ENCODE measurements at places on chromosomes 11 and 22.

GRCh38 chr11:62116451-62116850 is 7.4 kb upstream of the INCENP start:
- no peak for DNase-seq

- no peak for DNase-seq
These were observed 42.0 kb downstream of the MS4A2 start for GRCh38 chr11:60130496-60130895.

GRCh38 chr11:130223291-130223971 is 63.8 kb downstream of the ST14 start:
- no peak for DNase-seq

DNA sequence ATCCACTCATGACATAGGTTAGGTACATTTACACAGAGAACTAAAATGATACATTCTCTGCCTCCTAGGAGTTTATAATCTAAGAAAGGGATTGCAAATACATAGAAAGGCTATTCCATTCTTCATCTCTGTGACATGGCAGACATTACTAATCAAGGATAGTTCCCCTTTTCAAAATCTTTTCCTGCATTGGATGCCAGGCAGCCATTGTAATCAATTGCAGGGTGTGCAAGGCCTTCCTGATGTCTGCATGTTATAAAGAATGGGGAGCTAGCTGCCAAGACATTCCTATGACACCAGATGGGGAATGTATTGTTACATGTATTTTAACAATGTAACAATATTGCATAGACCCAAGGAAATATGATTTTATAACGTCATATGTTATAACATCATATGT is 82.0 kb downstream of the KIRREL3 start:
- DNase-seq = no peak

DNA sequence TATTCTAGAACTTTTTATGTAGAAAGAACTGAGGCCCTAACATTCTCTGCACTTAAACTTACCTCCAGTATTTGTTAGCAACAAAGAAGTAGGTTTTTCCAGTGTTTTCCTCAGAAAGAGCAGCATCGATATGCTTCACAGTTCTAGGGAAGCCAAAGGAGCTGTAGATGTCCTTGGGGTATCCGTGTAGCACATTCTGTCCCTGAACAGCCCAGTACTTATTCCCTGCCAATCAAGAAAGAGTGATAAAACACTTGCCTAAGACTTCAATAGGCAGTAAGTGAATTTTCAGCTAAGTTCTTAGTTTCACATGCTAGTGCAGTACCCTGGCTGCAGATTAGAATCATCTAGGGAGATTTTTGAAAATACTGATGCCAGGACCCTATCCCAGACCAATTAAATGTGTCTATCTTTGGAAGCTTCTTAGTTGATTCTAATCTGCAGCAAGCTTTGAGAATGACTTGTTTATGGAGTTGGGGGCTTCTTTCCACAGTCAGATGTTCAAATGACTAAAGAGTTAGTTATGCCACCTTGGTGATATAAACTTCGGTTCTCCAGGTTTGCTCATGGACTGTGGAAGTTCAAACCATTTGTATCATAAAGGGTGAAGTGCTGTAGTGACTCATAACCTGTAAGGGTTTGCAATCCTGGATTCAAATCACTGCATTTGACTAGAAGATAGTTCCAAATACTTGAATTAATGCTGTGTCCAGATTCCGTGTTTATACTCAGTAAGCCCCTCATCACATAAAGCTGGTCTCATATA is 6.5 kb downstream of the MMP1 start:
- DNase-seq = no peak

GRCh38 chr11:122202161-122202950 is 86.3 kb upstream of the BLID start:
- no peak for DNase-seq

- DNase-seq = no peak
These were observed 17.4 kb downstream of the RIBC2 start for GRCh38 chr22:45430871-45431270.

DNA sequence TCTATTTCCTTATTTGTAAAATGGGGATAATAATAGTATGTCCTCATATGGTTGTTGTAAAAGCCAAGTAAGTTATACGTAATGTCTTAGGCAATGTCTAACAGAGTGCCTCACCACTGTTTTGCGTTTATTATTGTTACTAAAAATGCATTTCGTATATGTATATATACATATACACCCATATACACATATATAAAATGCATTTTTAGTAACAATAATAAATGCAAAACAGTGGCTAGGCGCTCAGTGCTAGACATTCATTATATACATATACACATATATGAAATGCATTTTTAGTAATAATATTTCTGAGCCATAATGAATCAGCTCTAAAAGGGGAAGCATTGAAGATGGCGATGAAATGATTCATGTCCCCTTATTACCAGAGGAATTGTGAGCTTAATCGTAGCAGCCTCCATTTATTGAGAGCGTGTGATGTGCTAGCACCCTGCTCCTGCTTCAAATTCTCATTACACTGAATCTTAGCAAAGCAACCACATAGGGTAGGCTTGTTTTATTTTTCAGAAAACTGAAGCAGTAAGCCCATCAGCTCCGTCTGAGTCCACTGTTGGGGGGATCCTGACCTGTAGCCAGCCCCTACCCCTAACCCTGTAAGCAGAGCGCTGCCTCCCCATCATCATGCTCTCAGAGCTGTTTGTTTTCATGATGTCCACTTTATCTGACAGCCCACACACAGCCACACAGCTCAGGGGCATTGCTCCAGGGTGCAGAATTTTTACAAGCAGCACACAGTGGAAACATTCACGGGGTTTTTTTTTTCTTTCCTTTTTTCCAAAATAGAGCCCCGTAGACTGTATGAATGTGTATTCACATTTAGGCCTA is 97.1 kb upstream of the NAV2 start:
- no peak for DNase-seq

GRCh38 chr11:79403839-79404238 is 37.0 kb downstream of the TENM4 start:
- DNase-seq = no peak

GRCh38 chr22:37274380-37274862 is 7.9 kb upstream of the CYTH4 start:
- no peak for DNase-seq

DNA sequence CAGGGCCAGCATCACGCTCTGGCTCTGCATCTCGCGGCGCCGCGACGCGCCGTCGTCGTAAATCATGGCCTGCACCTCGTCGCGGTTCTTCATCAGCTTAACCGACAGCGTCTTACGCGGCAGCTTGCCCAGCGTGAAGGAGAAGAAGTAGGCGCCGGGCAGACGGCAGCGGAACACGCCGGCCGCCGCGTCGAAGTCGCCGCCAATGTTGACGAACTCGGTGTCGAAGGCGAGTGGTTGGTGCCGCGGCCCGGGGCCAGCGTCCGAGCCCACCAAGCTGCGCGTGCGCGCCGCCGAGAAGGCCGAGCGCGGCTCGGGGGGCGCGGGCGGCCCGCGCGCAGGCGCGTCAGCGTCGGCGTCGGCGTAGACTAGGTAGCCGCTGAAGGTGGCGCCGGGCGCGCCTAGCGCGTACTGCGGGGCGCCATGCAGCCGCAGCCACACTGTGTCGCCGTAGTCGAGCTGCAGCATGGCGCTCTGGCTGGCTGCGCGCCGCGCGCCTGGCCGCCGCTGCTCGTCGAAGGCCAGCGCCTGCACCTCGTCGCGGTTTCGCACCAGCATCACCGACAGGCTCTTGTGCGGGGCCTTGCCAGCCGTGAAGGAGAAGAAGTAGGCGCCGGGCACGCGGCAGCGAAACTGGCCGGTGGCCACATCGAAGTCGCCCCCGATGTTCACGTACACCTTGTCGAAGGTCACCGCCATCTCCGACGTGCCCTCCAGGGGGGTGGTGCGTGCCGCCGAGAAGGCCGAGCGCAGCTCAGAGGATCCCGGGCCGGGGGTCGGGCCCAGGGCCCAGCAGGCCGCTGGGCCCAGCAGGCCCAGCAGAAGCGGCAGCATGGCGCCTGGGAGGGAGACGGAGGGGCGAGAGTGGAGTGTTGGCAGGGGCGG is 3.7 kb downstream of the FAM180B start:
- DNase-seq = no peak
